ENCODE measurements at places on chromosomes 7 and 10. TPM values are rescaled to one million over a fixed set of nuclear protein-coding genes. Genes with fewer than 3 reads are reported as not detected.

- DNase-seq, result no peak
Measured at GRCh38 chr10:129601737-129602136, 134.7 kb downstream of the MGMT start.

DNA sequence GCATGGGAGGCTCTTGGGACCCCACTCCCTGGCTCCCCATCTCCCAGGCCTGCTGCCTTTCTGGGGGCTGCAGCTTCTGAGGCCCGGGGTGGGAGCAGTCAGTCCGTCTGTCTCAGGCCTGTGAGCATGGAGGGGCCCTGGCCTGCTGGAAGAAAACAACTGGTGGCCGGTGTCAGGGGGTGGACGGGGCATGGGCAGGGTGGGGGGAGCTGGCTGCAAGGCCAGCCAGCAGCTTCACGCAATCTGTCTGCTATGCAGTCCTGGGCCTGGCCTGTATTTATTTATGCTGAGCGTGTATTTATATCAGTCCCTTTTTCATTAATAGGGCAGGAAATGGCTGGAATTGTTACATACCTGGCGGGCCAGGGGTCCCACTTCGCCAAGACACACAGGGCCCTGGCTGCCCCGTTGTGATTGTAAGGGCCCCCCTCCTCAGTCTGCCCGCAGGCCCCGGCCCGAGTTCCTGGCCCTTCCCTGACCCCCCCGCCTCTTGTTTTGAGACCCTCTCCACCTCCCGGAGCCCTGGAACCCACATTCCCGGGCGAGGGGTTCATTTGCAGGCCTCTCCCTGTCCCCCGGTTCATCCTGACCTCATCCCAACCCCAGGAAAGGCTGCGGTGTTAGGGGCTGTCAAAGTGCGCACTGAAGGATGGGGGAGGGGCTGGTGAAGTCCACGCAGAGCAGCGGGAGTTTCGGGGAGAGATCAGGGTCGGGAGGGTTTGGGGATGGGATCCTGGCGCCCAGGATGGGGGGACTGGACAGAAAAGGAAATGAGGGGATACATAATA is 8.2 kb downstream of the TMEM270 start:
- DNase-seq, result peak; percentile 35

DNA sequence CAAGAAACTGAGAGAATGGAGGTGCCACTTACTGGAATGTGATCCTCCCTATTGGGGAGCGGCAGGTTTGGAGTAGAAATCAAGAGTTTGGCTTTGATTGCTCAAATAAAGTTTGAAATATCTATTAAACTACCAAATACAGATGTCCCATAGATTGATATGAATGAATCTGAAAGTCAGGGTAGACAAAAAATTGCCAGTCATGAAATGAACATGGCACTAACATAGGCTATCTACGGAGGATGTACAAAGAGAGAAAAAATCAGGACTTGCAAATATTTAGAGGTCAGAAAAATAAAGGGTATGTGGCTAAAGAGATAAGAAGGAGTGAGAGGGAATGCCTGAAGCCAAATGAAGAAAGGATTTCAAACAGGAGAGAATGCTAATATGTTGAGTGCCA is 119.9 kb downstream of the PCDH15 start:
- DNase-seq, result no peak

DNA sequence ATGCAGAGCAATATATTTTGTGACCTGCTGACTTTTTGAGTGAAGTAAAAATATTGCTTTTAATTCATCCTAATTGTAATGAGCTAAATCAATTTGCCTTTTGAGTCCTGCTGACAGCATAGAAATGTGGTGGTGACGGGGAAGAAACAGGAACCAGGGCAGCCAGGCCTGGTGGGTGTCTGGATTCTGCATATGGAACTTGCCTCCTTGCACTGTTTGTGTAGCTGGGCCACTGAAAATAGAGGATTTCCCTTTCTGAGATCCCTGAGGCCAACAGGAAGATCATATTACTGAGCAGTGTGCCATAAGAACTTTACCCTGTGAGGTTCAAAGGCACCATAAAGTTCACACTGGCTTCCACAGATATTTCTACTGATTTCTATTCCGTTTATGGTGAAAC is 488.4 kb upstream of the AKR1E2 start:
- DNase-seq, result no peak

DNA sequence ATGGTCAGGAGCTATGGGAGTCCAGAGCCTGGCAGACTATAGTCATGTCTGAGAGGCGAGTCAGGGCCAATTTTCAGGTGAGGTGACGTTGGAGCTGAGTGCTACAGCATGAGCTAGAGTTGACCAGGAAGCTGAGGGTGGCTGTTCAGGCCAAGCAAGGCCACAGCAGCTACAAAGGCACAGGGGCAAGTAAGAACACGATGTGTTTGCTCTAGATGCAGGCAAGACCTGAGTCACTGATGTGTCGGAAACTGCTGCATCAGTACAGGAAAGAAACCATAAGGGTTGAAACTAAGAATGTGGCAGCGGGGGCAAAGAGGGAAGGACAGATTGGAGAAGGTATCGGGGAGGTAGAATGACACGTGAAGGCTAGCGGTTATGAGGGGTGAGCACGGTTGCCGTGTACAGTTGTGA is 11.8 kb upstream of the RRP12 start:
- no peak for DNase-seq

DNA sequence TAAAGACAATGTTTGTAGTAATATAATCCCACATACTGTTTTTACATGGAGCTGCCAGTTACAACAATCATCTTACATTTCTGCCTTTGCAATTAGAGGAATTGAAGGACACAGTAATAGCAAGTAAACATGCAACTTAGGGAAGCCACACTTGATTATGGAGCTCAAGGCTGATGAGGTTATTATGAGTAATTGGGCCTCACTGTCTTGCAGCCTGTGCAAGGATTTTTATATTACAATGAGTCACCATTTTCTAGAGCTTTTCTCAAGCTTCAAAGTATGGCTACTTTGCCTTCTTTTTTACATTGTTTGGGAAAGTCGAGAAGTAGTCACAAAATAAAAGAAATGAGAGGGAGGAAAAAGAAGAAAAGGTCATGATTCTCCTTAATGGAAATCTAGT is 226.4 kb downstream of the KIAA1217 start:
- DNase-seq, result peak; percentile 37

DNA sequence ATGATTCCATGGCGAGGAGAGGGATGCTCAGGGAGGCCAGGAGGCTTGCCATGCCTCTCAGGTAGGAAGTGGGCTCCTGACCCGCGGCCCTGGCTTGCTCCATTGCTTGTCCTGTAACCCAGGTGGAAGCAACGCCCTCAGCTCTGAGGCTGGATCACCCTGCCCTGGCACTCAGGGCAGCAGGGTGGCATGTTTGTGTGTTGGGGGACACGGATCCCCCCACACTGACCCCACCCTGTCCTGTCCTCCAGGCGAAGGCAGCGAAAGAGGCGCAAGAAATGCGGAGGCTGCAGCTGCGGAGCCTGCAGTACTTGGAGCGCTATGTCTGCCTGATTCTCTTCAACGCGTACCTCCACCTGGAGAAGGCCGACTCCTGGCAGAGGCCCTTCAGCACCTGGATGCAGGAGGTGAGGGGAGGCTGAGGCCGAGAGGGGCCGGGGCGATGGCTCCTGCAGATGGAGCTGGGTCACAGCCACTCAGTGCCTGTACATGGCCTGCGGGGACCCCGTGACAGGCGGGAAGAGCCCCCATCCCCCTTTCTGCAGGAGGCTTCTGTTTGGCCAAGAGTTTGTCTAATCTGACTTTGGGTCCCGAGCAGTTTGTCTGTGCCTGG is 38.3 kb downstream of the PRF1 start:
- no peak for DNase-seq

GRCh38 chr10:132802048-132802447 is 16.1 kb upstream of the NKX6-2 start:
- no peak for DNase-seq

- peak; percentile 26 for DNase-seq
Measured at GRCh38 chr10:71696628-71697326, 22.8 kb downstream of the C10orf105 start.

GRCh38 chr7:85737426-85737825 is 550.6 kb upstream of the SEMA3D start:
- no peak for DNase-seq

DNA sequence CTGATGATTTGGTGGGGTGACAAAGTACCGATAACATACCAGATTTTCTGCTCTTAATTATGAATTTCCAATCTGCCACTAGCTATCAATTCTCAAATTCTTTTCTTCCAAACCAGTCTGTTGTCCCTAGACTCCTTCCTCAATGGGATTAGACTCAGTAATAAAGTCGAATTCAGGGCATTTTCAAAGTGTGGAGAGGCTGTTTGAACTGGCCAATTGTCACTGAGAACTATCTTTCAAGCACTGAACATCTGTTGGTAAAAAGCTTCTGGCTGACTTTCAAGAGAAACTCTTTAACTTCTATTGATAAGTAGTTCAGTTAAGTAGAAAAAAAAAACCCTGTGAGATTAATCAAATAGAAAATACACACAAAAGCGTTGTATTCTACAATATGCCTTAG is 108.9 kb downstream of the SAMD9 start:
- no peak for DNase-seq

GRCh38 chr7:27191161-27191731 is 6.2 kb upstream of the HOXA11 start:
- DNase-seq, result no peak

GRCh38 chr10:127100983-127101615 is 95.3 kb downstream of the INSYN2A start:
- no peak for DNase-seq

DNA sequence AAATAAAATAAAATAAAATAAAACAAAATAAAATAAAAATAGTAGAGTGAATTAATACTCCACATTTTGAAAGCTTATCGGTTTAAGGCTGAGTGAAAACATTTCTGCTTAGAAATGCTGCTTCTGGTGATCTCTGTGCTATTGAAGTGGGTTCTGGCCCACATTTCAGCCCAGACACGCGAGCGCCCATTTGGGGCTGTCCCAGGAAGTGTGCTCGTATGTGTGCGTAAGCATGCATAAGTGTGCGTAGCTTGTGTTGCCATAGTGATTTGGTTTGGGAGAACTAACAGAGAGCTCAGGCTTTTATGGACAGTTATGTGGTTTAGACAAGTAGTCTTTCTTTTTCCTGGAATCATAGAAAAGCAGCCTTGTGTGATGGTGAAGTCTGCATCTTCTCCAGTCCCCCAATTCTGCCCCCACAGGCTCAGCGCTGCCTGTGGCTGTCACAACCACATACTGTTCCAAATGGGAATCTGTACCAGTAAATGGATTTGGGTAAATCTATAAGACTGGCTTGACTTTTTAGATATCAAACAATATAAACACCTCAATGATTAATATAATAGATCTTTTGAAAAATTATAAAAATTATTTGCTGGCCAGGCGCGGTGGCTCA is 29.8 kb upstream of the PURB start:
- no peak for DNase-seq

- no peak for DNase-seq
Measured at GRCh38 chr10:103793429-103793828, 61.9 kb downstream of the SH3PXD2A start.

- DNase-seq, result peak; percentile 8
Measured at GRCh38 chr7:149865437-149865836, 8.3 kb upstream of the ATP6V0E2 start.

DNA sequence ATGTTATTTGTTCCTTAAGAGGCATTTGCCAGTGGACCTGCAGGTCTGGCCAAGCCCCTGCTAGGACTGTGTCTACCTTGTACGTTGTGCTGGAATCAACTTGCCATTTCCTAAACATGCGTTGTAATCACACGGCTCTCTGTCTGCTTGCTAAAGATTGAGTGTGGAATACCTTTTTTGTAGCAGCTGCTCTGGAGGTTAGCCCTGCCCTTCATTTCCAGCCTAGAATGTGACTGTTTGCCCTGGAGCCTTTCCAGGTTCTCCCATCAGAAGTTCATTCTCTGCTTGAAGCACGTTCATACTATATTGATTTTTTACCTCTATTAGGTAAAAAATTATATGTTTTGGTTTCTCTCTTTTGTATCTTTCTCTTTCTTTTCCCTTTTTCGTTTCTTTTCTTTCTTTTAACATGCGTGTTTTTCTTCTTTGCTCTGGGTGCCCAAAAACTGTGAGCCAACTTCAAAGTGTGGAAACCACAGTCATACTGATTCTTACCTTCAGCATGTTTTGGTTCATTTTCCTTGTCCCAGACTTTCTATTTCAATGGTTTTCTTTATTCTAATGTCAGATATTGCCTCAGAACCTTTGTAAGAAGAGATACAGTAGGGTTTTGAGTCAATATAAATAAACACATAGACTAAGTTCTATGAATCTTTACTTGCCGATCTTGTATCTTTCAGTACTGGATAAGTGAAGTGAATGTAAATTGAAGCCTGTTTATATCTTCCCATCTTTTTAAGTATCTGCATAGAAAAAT is 111.9 kb upstream of the RPA3 start:
- DNase-seq, result peak; percentile 10

GRCh38 chr7:42493436-42494198 is 256.6 kb upstream of the GLI3 start:
- peak; percentile 92 for DNase-seq

DNA sequence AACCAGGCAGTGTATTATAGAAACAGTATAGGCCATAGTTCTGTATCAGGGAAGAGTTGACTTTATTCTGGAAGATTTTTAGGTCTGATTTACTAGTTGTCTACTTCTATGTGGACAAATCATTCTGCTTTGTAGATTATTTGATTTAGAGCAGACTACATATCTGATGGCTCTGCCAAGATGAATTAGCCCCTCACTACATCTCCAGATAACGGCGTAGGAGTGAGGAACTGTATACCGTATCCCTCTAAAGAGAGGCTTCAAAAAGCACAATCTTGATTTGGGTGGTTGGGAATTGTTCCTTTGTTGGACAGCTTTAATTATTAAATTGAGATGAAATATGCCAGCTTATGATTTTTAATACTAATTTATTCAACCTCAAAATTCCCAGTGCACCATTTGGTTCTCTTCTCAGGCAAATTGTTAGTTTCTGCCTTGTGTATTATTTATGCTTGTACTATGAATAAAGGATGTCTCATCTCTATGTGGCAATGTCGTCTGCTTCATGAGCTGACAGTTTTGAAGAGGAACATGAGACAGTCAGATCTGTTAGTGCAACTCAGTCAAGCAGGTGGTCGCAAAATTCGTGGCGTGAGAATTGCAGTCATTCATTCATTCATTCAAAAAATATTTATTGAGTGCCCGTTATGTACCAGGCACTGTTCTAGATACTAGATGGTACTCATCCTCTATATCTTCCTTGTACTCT is 422.8 kb downstream of the EXOC4 start:
- DNase-seq, result no peak

- peak; percentile 82 for DNase-seq
Measured at GRCh38 chr10:74194999-74195398, 44.0 kb downstream of the ADK start.

- no peak for DNase-seq
Measured at GRCh38 chr10:126080291-126080825, 184.0 kb downstream of the FANK1 start.

The CDK14 gene
- total RNA-seq, result 44.8 TPM

The DRGX gene
- total RNA-seq, result not detected

The GRM8 gene
- total RNA-seq, result 0.36 TPM

The KLHDC10 gene
- 45.5 TPM for total RNA-seq

The C1QL3 gene
- 0.09 TPM for total RNA-seq

The NHLRC2 gene
- 7.0 TPM for total RNA-seq

The ADCY1 gene
- 0.72 TPM for total RNA-seq

The ANKRD30A gene
- not detected for total RNA-seq

The GPNMB gene
- 479 TPM for total RNA-seq

The SGPL1 gene
- 26.3 TPM for total RNA-seq

The LDB3 gene
- under 0.01 TPM for total RNA-seq

The C10orf62 gene
- not detected for total RNA-seq

The TSPAN12 gene
- total RNA-seq, result 5.6 TPM

The SRRM3 gene
- total RNA-seq, result 1.3 TPM

The SH2B2 gene
- total RNA-seq, result 4.9 TPM

The TMEM236 gene
- 0.09 TPM for total RNA-seq
